ENCODE measurements at places on chromosomes 13 and 19.

- no peak for ATAC-seq
- no peaks in the 10 kb centered on the region for H3K27me3 ChIP-seq
- no peaks in the 10 kb centered on the region for H3K4me1 ChIP-seq
- no peak overlapping the region for H3K27ac ChIP-seq
Observed at GRCh38 chr13:86846501-86846900, 824.7 kb upstream of the SLITRK5 start.

GRCh38 chr19:54430306-54431254 lies 15.3 kb downstream of the TTYH1 start:
- no peak overlapping the region for H3K27ac ChIP-seq
- no peak overlapping the region for H3K4me3 ChIP-seq
- ATAC-seq = peak; percentile 66
- peaks cover 14% of the 10 kb centered on the region for H3K27me3 ChIP-seq
- no peaks in the 10 kb centered on the region for H3K36me3 ChIP-seq

- ATAC-seq = no peak
- no peaks in the 10 kb centered on the region for H3K36me3 ChIP-seq
- no peak overlapping the region for H3K4me3 ChIP-seq
- no peaks in the 10 kb centered on the region for H3K4me1 ChIP-seq
- H3K27me3 ChIP-seq = no peaks in the 10 kb centered on the region
Observed at GRCh38 chr13:80469105-80469852, 128.4 kb upstream of the SPRY2 start.

GRCh38 chr13:51861723-51862300 lies at the start of gene CCDC70:
CCDC70 (plus strand) TSS chr13:51861969; CDS start chr13:51865412, 3,443 bp downstream.
- ATAC-seq = peak; percentile 99
- no peaks in the 10 kb centered on the region for H3K27me3 ChIP-seq
- H3K4me3 ChIP-seq = peak within 1 kb of the TSS; percentile 24
- peak within 1 kb of the TSS; percentile 14 for H3K27ac ChIP-seq
- no peaks in the 10 kb centered on the region for H3K36me3 ChIP-seq
- H3K4me1 ChIP-seq = peaks cover 8% of the 10 kb centered on the region

GRCh38 chr13:37617173-37617572 lies 18.6 kb upstream of the POSTN start:
- H3K36me3 ChIP-seq = no peaks in the 10 kb centered on the region
- no peak overlapping the region for H3K4me3 ChIP-seq
- no peak for ATAC-seq
- H3K27ac ChIP-seq = no peak overlapping the region
- no peaks in the 10 kb centered on the region for H3K27me3 ChIP-seq
- H3K4me1 ChIP-seq = no peaks in the 10 kb centered on the region

DNA sequence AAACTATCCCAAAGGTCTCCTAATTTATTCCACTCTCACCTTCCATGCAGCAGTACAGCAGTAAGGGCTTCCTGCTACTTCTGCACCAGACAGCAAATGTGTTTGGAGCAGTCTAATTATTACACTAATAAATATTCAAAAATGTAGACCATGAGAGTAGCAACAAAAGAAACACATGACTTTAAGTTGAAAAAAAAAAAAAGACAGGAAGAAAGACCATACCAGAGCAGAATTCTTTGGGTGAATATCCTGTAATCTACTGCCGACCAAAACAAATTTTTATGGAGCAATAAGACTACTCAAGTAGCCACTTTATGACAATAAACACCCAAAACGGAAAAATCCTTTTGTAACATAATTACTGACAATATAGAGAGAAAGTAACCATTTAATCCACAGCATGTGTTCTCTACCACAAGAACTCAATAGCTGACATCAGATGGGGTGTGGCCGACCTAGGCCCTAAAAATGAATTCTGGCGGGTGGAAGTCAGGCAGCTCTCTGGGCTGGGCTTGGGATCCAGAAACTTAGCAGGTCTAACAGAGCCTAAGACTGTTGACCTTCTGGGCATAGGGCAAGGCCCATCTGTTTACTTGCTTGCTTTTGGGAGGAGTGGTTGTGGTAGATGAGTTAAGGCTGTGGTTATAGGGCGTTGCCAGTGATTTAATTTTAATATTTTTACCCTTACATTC lies 4.6 kb downstream of the KLF12 start:
- peak overlapping the region; percentile 63 for H3K27ac ChIP-seq
- ATAC-seq = no peak
- H3K27me3 ChIP-seq = no peaks in the 10 kb centered on the region
- peaks cover 18% of the 10 kb centered on the region for H3K4me1 ChIP-seq
- peaks cover 26% of the 10 kb centered on the region for H3K36me3 ChIP-seq

DNA sequence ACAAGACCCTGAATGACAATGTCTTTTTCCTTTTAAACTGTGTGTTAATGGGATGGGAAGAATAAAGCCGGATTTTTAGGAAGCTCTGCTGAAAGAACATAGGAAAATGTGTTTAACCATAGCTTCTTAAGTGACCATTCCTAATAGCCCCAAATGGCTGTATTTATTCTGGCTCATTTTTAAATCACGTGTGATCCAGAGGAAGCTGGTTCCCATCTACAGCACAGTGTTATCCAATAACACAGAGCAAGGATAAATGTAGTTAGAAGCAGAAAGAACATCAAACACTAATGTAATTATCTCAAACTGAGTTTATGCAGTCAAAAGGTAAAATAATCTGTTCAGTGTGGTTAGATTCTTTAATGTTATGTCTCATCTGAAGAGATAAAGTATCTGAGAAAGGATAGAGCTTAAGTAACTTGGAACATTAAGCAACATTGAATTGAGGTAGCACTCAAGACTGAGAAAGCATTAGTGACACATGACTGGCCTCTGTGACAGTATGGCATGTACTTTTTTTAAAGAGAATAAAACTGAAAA lies 853.3 kb downstream of the GPC5 start:
- H3K4me1 ChIP-seq = no peaks in the 10 kb centered on the region
- no peak overlapping the region for H3K27ac ChIP-seq
- H3K4me3 ChIP-seq = no peak overlapping the region
- ATAC-seq = no peak
- no peaks in the 10 kb centered on the region for H3K36me3 ChIP-seq
- H3K27me3 ChIP-seq = no peaks in the 10 kb centered on the region

DNA sequence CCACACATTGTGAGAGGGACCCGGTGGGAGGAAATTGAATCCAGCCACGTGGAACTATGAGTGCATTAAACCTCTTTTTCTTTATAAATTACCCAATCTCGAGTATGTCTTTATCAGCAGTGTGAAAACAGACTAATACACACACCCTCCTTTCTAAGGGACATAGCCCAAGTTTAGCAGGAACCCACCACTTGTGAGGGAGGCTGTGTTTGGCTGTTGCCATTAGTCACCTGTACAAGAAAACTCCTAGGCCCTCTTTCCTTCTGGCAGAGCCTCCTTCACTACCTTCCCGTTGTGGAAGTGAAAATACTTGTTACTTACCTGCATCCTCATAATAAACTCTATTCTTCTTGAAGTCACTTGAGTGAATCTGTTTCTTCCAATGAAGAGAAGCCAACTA lies 76.3 kb upstream of the FARP1 start:
- no peaks in the 10 kb centered on the region for H3K36me3 ChIP-seq
- no peak for ATAC-seq
- no peaks in the 10 kb centered on the region for H3K4me1 ChIP-seq
- no peak overlapping the region for H3K27ac ChIP-seq

DNA sequence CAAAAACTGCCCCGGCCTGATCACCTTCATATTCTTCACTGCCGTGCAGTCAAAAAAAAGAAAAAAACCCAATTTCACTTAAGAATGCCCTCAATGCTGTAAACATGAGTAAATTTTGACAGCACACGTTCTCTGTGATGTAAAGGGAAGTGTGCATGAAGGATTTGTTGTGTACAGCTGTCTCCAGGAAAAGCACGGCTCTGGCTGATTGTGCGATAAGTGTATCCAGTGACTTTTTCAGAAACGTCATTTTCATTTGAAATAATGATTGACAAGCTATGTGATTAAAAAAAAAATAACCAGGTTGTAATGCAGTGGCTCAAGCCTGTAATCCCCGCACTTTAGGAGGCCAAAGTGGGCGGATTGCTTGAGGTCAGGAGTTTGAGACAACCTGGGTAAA lies 39.6 kb downstream of the ANKRD10 start:
- peaks cover 10% of the 10 kb centered on the region for H3K27me3 ChIP-seq
- no peak for ATAC-seq
- H3K4me1 ChIP-seq = peaks cover 6% of the 10 kb centered on the region
- no peak overlapping the region for H3K4me3 ChIP-seq
- H3K36me3 ChIP-seq = peaks cover 7% of the 10 kb centered on the region

DNA sequence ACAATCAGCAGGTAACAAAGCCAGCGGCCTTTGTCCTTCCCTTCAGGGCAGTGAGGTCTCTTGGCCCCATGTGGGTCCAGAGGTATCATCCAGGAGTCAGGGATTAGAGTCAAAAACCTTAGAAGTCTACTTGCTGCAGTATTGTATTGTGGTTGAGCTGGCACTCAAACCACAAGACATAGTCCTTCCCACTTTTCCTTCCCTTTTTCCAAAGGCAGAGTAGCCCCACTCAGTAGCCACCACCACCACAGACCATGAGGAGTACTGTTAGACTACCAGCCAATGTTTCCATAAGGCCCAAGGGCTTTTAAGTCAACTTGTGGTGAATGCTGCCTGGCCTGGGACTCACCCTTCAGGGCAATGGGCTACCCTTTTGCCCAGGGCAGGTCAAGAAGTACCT lies 27.1 kb upstream of the CCNA1 start:
- peaks cover 36% of the 10 kb centered on the region for H3K27me3 ChIP-seq
- no peaks in the 10 kb centered on the region for H3K4me1 ChIP-seq

GRCh38 chr13:44989071-44989889 lies at the start of the genes GPALPP1 and NUFIP1:
GPALPP1 (plus strand) TSS chr13:44989538; CDS start chr13:44989655, 117 bp downstream.
NUFIP1 (minus strand) TSS chr13:44989471; CDS start chr13:44989436, 35 bp downstream.
- ATAC-seq = peak; percentile 99
- peak within 1 kb of the TSS; percentile 98 for H3K4me3 ChIP-seq
- H3K27me3 ChIP-seq = no peaks in the 10 kb centered on the region

- peak overlapping the region; percentile 1 for H3K27ac ChIP-seq
- H3K4me3 ChIP-seq = no peak overlapping the region
- ATAC-seq = no peak
- peaks cover 11% of the 10 kb centered on the region for H3K4me1 ChIP-seq
- H3K36me3 ChIP-seq = peaks cover 68% of the 10 kb centered on the region
Observed at GRCh38 chr13:77225946-77226345, 100.9 kb downstream of the MYCBP2 start.

DNA sequence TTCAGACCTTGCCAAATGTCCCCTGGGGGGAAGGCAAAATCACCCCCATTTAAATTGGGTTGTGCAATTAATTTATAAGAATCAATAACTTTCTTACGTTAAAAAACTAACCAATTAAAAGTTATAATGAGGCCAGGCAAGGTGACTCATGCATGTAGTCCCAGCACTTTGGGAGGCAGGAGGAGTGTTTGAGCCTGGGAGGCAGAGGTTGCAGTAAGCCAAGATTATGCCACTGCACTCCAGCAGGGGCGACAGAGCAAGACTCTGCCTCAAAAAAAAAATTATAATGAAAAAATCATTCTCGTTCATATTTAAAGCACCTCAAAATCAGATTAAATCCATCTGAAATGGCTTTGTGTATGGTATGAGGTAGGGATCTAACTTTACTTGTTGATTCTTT lies 18.4 kb upstream of the SIGLEC14 start:
- H3K27me3 ChIP-seq = peaks cover 34% of the 10 kb centered on the region
- H3K36me3 ChIP-seq = no peaks in the 10 kb centered on the region
- no peak overlapping the region for H3K4me3 ChIP-seq
- no peaks in the 10 kb centered on the region for H3K4me1 ChIP-seq
- H3K27ac ChIP-seq = no peak overlapping the region
- no peak for ATAC-seq

GRCh38 chr13:62563251-62563650 lies 1147.6 kb upstream of the PCDH20 start:
- H3K4me1 ChIP-seq = no peaks in the 10 kb centered on the region
- H3K27ac ChIP-seq = no peak overlapping the region
- H3K4me3 ChIP-seq = no peak overlapping the region

DNA sequence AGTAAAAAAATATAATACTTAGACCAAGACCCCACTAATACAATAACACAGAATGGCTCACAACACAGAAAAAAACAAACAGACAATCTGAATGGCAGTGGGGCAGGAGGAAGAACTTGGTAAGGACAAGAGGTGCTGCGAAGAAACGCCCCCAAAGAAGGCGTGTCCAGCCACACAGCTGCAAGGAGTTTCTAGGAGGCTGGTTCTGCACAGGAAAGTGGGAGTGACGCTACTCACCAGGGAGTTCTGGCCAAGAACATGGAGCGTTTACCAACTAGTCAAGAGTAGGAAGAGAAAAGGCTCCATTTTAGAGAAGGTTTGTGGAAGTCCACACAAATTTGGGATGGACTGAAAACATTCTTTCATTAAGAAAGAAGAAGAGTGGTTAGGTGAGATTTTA lies 95.3 kb upstream of the SLC15A1 start:
- H3K4me1 ChIP-seq = peaks cover 3% of the 10 kb centered on the region
- no peak overlapping the region for H3K4me3 ChIP-seq
- H3K27ac ChIP-seq = no peak overlapping the region
- H3K36me3 ChIP-seq = peaks cover 80% of the 10 kb centered on the region
- no peak for ATAC-seq

- no peaks in the 10 kb centered on the region for H3K4me1 ChIP-seq
- peaks cover 7% of the 10 kb centered on the region for H3K27me3 ChIP-seq
- no peak for ATAC-seq
- no peaks in the 10 kb centered on the region for H3K36me3 ChIP-seq
Observed at GRCh38 chr13:101838323-101838722, 385.8 kb downstream of the ITGBL1 start.

GRCh38 chr13:76967031-76967430 lies 18.7 kb downstream of the ACOD1 start:
- H3K4me3 ChIP-seq = no peak overlapping the region
- H3K27me3 ChIP-seq = peaks cover 16% of the 10 kb centered on the region
- no peaks in the 10 kb centered on the region for H3K4me1 ChIP-seq
- no peak for ATAC-seq
- no peak overlapping the region for H3K27ac ChIP-seq

GRCh38 chr19:35077411-35078223 lies 36.1 kb downstream of the HPN start:
- peaks cover 8% of the 10 kb centered on the region for H3K27me3 ChIP-seq
- no peak overlapping the region for H3K27ac ChIP-seq
- peaks cover 5% of the 10 kb centered on the region for H3K4me1 ChIP-seq

DNA sequence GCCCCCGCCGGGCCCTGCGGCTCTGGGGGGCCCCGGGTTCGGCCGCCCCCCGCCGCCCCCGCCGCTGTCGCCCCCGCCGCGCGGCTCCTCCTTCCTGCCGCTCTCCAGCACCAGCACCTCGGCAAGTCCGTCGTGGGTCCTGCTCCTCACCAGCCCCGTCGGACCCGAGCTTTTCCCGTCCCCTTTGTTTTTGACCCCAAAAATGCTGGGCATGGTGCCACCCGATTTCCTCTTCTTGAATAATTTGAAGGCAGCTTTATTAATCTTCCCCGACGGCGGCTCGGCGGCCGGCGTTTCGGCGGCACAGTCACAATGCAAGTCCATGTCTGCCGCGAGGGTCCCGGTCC lies 945 bp downstream of the AMER2 start:
- H3K27ac ChIP-seq = no peak overlapping the region
- H3K27me3 ChIP-seq = peaks cover 54% of the 10 kb centered on the region
- peaks cover 11% of the 10 kb centered on the region for H3K4me1 ChIP-seq
- H3K4me3 ChIP-seq = peak overlapping the region; percentile 61
